ENCODE measurements at places on chromosomes 3 and 15.
A peak's percentile ranks its signal among the peaks of the same experiment; 100 is the strongest.

- no peak for DNase-seq
Observed at GRCh38 chr3:109382588-109382987, 45.2 kb upstream of the DPPA4 start.

- DNase-seq: no peak
Observed at GRCh38 chr3:99731499-99731898, 86.2 kb upstream of the CMSS1 start.

DNA sequence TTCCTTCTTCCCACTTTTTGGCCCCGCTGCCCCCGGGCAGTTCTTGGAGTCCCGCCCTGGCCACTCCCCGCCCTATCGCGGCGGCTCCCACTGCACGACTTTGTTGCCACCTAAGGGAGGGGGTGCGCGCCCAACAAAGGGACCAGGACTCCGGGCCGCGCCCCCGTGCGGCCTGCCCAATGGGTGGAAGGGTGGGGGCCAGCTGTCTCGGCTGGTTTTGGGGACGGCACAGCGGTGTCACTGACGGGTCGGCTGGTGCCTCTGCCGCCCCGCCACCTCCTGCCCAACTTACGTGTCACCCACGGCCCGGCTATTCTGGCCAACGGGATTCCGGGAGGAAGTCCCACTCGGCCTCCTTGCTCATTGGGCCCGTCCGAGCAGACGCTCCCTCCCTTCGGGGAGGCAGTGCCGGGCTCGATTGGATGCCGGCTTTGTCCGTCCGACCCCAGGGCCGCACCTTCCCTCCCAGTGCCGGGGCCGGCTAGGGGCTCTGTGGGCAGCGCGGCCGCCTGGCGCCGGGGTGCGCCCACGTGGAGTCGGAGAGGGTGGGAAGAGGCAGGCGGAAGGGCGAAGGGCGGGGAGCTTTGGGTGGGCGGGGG is at the start of gene GOLIM4:
TSS of gene GOLIM4 (minus strand) at position 314 of the 599 bp plus-strand sequence. CDS start 639 bp downstream, outside the sequence.
- DNase-seq: peak; percentile 98

DNA sequence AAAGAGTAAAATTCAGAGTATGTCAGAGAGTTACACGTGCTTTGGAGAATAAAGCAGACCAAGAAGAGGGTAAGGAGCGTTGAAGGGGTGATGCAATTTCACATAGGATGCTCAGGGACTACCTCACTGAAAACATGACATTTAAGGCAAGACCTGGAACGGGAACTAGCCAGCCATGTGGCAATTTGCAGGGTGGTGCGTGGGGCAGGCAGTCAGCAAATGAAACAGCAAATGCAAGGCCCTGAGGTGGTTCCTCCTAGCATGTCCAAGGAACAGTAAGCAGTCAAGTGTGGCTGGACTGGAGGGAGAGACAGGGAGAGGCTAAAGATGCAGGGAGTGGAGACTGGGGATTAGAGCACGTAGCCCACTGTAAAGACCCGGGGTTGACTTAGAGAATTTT is 146.1 kb upstream of the LPP start:
- peak; percentile 65 for DNase-seq

DNA sequence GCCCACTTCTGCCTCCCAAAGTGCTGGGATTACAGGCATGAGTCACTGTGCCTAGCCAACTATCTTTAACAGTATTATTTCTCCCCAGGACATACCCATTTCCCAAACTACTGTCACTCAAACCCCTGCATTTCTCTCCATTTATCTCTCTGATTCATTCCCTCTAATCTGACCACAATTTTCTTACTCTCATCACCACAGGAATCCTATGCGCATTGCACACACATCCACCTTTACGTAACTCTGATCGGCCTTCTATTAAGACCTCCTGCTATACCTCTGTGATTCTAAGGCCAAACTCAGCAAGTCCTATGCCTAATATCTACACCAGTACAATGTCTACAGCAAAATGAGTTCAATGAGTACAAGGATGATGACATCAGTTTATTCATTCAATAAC is 235.0 kb downstream of the ULK4 start:
- no peak for DNase-seq

- no peak for DNase-seq
Observed at GRCh38 chr3:174100744-174101143, 703.2 kb downstream of the NLGN1 start.

DNA sequence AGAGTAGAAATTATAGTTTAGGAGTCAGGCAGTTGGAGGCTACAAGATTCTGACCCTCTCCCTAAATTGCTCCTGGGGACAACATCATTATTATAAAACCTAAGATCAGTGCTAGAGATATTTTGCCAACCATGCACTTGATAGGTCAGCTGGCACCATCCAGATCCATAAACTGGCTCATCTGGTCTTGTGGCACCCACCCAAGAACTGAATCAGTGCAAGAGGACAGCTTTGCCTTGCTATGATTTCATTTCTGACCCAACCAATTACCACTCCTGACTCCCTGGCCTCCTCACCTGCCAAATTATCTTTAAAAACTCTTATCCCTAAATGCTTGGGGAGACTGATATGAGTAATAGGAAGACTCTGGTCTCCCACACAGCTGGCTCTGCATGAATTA is 461.1 kb upstream of the TGFBR2 start:
- no peak for DNase-seq

GRCh38 chr15:32831485-32831884 is 113.7 kb downstream of the GREM1 start:
- no peak for DNase-seq

GRCh38 chr3:64291345-64291744 is 66.1 kb upstream of the PRICKLE2 start:
- DNase-seq: no peak

DNA sequence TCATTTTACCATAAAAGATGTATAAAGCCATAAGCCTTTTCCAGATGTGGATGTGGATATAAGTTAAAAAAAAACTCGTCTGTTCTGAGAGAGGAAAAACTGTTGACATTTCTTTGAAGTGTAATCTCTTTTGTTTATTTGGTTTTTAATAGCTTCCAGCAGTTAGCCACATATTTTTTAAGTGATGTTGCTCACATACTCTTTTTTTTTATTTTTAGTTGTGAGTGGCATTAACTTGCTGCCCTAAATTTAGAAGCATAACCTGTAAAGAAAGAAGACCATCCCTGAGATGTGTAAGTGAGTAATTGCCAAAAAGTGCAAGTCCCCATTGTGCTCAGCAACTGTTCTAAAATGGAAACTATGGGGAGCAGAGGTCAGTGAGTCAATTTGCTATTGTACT is 415.9 kb upstream of the MDFIC2 start:
- DNase-seq: no peak

GRCh38 chr3:69775751-69776150 is 36.5 kb downstream of the MITF start:
- no peak for DNase-seq

- DNase-seq: no peak
Observed at GRCh38 chr15:96837241-96837970, 506.9 kb downstream of the NR2F2 start.

- DNase-seq: no peak
Observed at GRCh38 chr3:23940775-23941174, 4.3 kb upstream of the NR1D2 start.

GRCh38 chr15:78104566-78105475 is 12.5 kb downstream of the SH2D7 start:
- DNase-seq: no peak

DNA sequence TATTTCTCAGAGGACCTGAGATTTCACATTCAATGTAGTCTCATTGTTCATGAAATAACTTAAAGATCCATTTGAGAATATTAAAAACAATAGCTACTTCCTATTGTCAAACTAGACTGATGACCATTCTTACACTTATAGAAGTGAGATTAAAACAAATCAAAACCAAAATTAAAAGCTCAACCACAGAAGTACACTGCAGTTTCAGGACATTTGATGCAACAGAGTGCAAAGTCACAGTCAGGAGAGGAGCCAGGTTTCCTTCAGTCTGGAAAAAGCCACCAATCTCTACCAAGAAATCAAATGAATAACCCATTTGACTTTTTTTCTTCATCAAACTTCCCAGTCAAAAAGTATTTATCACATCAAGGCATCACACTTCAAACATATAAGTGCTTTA is 5.5 kb downstream of the CCPG1 start:
- no peak for DNase-seq

- DNase-seq: peak; percentile 35
Observed at GRCh38 chr15:85534031-85534430, 153.6 kb downstream of the AKAP13 start.

DNA sequence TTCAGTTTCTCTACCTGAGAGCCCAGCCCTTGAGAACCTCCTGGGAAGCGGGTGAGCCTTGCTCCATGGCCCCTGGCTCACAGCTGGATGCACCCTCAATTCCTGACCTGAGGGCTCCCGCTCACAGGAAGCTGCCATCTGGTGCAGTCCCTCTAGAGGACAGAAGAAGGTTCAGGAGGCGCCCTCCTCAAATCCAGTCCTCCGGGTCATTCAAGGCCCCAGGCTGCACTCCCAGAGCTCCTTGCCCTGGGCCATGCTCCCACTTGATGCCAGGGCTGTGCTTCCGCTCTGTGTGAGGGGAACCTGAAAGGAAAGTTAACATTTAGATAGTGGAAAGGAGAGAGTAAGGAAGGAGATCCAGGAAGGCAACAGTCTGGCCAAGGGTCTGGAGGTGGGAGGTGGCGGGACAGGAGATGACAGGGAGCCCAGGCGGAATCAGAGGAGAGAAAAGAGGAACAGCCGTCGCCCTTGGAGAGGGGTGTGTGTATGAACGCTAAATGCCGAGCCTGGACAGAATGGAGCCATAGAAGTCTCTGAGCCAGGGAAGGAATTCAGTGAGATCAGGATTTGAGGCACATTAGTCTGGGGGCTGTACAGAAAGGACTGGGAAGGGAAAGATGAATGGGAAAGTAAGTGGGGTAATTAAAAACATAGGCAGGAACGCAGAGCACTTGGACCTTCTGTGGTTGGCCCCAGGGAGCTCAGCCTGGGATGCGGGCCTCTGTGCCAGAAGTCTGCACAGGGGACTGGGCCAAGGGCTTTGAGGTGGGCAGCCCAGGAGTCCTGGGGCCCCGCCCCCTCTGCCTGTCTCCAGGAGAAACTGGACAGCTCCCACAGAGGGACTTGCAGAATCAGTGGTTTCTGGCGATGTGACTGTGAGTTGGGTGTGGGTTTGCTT is 26.1 kb downstream of the TBC1D21 start:
- no peak for DNase-seq

GRCh38 chr3:126009181-126009580 is 40.2 kb downstream of the ROPN1B start:
- no peak for DNase-seq

DNA sequence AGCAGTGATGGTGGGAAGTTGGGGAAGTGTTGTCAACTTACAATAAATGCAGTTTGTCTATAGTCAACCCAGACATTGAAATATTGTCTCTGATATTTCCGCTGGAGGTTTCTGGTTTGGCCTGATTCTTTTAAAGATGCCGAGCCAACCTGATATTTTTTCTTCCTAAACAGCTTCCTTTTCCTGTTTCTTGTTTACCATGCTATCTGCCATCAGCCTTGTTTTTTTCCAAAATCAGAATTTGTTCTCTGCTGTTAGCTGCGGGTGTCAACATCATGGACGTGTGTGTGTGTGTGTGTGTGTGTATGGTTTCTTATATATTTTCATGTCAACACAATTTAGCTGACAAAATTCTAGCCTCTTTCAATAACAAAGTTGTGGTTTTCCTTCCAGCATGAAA is 41.2 kb upstream of the XCR1 start:
- no peak for DNase-seq

DNA sequence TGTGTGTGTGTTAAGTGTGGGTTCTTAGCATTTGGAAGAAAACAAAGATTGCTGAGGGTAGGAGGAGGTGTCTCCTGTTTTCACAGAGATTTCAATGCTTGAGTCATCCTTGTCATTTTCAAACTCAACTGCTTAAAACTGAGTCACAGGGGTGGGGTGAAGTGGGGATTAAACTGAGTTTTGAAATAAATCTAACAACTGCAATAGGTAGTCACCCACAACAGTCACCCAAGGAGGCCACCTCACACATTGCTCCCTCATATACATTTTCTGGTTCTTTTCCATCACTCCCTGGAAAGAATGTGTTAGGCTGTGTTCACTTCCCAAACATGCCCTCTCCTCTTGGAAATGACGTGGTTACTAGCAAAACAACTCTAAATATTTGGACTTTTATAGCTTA is 187.7 kb upstream of the CMC1 start:
- no peak for DNase-seq

- DNase-seq: no peak
Observed at GRCh38 chr3:149363053-149363452, 14.4 kb downstream of the TM4SF1 start.

- no peak for DNase-seq
Observed at GRCh38 chr15:42020713-42021273, at the start of gene PLA2G4E. Gene PLA2G4E, minus strand, starts transcription at chr15:42021042. Its CDS starts 12 bp downstream, at chr15:42021030.

GRCh38 chr3:86942206-86942605 is 48.7 kb downstream of the VGLL3 start:
- no peak for DNase-seq

DNA sequence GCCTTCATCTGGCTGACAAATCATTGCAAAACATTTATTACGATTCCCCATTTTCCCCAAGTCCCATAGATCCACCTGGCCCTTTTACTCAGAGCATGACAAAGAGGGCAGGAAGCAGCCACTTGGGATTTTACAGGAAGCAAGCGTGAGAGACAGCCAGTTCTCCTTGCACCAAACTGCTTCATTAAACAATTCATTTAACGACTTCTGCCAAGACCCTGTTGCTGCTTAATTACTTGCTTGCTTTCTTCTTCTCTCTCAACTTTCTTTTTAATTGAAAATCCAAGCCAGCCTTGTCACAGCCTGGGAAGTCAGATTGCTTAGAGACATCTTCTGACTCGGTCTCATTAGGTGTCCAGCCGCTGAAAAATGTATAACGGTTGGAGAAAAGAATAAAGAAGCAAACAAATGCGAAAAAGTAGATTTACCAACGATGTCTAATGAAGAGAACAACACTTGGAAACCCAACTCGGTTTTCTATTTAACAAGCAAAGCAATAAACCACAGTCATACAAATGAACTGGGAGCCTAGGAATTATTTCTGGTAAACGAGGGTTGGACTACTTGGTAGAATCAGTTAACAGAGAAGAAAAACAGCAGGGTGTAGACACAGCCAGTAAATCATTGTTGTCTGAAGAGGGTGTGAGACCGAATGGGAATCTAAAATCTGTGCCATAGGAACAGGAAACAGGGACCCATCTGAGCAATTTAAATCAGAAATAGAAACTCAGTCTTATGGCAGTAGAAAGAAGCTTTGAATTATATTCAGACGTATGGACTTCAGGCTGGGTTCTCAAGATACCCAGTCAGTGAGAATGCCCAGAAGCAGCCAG is 298.3 kb downstream of the LRRC3B start:
- DNase-seq: no peak

- no peak for DNase-seq
Observed at GRCh38 chr3:16073203-16073602, 101.3 kb upstream of the GALNT15 start.

DNA sequence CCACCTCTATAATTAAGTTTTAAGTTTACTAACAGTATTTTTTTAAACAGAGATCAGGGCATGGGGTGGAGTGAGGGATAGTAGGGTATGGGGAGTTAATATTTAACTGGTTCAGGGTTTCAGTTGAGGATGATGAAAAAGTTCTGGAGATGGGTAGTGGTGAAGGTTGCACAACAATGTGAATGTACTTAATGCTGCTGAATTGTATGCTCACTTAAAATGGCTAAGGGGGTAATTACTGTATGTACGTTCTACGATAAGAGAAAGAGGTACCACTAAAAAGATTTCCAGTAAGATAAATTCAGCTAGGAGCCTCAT is 101.4 kb downstream of the TNIK start:
- DNase-seq: peak; percentile 14

- DNase-seq: no peak
Observed at GRCh38 chr15:51842852-51843737, 13.6 kb downstream of the TMOD3 start.

- DNase-seq: no peak
Observed at GRCh38 chr15:71888797-71889196, 78.4 kb downstream of the NR2E3 start.

Measured in AML-193 (cell line).